ENCODE measurements at places on chromosomes 4 and X.
A peak's percentile ranks its signal among the peaks of the same experiment; 100 is the strongest.

GRCh38 chr4:142331646-142332045 lies 514.5 kb downstream of the INPP4B start:
- DNase-seq = no peak

GRCh38 chrX:26918631-26919030 lies 544.5 kb downstream of the PPP4R3C start:
- peak; percentile 1 for DNase-seq

DNA sequence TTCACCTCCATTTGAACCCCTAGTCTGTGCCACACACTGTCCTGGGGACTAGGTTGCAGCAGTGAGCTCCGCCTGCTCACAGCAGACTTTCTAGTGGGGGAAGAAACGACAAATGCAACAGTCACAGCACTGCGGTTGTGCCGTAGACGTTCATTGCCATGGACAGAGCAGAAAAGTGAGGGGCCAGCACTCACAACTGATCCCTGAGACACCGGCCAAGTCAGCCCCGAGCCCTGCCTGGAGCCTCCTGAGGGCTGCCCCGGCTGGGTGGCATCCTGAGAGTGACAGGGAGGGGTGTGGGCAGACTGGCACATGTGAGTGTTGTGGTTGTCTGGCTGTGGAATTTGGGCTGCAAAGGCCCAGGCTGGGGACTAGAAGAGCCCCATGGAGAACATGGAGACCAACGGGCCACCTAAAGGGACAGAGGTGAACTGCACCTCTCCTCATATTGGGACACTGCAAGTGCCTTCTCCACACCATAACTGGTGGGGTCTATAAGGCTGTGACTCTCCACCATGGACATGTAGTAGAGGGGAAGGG lies 4.6 kb downstream of the DUSP9 start:
- no peak for DNase-seq

DNA sequence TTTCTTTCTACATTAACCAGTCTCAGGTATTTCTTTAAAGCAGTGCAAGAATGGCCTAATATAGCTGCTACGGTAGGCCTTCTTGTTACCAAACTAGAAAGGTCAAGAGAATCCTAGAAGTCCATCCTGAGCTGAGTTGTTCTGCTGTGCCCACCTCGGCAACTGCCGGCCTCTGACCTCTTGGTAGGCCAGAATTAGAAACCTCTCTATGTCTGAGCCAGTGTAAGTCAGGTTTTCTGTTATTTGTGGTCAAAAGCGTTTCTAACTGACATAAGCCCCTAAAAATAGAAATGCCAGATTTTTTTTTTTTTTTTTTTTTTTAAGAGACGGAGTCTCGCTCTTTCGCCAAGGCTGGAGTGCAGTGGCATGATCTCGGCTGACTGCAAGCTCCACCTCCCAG lies 43.1 kb downstream of the SOWAHB start:
- DNase-seq = no peak

DNA sequence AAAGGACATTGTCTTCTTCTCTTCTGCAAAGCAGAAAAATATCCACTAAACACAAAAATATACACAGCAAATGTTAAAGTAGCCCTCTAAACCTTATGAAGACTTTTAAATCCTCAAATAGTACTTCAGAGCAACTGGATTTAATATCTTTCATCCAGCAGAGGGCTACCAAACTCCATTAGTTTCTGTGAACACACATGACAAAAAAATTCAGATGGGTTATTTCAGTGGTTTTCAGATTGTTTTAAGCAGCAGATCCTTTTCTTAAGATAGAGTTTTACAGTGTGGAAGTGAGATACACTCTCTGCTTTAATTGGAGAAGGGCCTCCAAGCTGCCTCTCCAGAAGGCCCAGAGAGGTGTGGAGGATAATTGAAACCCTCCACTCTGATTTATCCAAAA lies 56.7 kb downstream of the ANK2 start:
- DNase-seq = peak; percentile 65

DNA sequence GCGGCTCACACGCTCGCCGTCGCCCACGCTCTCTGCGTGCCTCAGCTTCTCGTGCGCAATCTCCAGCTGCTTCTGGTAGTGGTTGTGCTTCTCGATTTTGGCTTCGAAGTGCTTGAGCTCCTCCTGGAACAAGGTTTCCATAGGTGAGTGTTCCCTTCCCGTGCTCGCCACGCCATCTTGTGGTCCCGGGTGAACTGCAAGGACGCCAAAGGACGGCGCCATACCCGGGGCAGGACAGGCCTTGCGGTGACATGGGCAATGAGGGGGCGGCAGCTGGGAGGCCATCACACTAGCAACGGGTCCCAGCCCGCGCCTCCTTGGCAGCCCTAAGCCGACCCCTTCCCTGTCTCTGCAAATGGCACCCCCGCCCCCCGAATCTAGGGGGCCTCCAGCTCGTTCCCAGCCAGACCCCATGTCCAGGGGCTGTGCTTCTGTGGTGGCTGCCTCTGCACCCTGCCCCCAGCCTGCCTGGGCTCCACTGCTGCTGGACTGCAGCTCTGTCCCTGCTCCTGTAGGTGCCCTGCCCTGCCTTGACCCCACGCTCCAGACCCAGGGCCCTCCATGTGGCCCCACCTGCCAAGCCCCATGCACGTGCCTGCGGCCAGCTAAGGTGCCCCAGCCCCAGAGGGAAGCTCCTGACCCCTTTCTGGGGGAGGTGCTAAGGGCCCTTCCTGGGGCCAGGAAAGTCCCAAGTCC lies 17.3 kb downstream of the LRPAP1 start:
- DNase-seq = no peak

DNA sequence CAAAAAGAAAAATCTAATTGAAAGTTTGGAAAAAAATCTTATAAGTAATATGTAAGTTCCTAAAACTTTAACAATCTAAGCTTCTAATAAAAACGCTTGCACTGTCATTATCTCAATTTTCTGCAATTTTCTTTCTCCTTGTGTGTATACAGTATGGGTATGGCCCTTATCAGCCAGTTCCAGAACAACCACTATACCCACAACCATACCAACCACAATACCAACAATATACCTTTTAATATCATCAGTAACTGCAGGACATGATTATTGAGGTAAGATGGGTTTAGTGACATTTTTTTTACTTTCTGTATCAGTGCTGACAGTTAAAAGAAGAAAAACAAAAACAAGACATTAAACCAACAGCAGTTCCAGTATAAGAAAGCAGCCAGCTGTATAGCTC lies 4.9 kb downstream of the STATH start:
- DNase-seq = no peak

DNA sequence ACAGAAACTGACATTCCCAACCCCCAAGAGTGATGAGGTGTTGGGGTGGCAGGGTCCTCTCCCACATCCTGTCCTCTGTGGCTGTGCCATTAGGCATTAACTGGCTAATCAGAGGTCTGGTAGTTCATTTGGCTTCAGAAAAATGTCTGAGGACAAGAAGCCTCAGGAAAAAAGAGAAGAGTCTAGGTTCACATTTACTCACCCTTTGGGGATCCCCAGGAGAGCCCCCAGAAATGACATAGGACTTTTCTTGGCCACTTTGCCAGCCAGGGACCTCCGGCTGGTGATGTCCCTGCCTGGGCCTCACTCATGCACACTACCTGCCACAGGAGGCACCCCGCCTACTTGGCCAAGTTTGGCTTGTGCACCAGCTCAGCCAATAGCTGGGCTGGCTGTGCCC lies 173.0 kb downstream of the RBM46 start:
- DNase-seq = no peak

DNA sequence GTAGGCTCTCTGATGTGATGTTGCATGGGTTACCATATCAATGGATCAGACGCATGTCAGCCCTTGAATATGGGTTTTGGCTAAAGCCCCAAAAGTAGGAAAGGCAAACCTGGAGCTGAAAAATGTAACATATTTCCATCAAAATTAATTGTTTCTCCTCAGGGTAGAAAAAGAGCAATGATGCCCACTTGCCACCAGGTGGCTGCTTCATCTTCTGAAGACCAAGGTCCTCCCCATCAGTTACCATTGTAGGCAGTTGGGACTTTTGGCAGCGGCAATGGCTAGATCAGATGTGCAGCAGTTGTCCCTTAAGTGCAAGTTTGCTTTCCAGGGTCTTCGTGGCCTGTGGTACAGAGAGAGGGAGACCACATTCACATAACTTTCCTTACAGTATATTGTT lies 118.2 kb downstream of the NAF1 start:
- DNase-seq = peak; percentile 5

GRCh38 chr4:71711044-71711984 lies 72.6 kb downstream of the GC start:
- DNase-seq = no peak

- no peak for DNase-seq
Observed at GRCh38 chrX:37846141-37846540, 1.2 kb downstream of the DYNLT3 start.

DNA sequence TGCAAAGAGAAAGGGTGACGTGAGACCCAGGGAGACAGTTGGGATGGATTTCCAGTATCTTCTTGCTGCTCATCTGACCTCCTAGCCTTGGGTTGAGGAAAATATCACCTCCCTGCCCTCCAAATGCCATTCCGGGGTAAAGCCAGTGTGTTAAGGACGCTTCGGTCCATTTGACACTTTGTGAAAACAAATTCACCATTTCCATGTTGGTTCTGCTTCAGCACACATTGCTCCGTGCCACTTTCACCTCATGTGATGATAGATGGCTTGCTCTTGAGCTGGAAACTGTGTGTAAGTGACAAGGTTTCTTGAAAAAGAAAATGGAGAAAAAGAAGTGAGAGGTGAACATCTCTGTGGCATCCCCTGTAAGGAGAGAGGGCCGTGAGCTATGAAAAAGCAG lies 256.1 kb upstream of the PGRMC2 start:
- no peak for DNase-seq

DNA sequence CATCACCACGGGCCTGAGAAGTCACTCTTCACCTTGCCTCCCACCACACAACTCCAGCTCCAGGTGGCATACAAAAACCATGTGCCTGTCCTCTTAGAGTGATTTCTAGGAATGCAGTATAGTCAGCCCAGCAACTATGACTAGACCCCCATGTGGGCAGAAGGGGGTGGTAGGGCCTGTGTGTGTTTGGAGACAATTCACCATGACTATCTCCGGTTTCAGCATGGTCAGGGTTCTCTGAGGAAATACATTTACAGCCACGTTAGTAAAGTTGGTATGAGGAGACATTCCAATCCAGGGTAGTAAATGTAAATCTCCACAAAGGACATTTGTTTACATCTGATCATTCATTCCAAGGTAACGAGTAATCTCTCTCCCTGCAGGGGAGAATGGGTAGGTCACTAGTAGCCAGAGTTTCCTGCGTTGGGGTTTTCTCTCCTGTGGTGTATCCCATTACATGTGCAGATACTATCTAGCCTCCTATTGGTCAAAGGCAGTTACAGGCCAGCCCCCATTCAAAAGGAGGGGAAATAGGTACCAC lies 4.2 kb upstream of the MTMR1 start:
- no peak for DNase-seq

GRCh38 chr4:156875055-156875454 lies 96.5 kb downstream of the PDGFC start:
- DNase-seq = no peak

- DNase-seq = peak; percentile 73
Observed at GRCh38 chrX:119516157-119516702, 48.0 kb downstream of the SLC25A5 start.

- peak; percentile 81 for DNase-seq
Observed at GRCh38 chr4:118834960-118835569, 861 bp downstream of the SEC24D start.

DNA sequence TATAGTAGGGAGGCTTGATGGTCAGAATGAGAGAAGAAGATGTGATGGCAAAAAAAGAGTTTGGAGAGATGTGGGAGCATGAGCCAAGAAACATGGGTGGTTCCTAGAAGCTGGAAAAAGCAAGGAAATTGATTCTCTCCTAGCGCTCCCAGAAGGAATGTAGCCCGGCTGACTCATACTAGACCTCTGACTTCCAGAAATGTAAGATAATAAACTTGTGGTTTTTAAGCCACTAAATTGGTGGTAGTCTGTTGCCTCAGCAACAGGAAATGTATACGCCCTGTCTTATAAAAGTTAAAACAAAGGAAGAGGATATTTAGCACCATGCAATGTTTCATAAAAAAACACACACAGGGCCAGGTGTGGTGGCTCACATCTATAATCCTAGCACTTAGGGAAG lies 182.7 kb upstream of the PCDH7 start:
- no peak for DNase-seq

- no peak for DNase-seq
Observed at GRCh38 chrX:69031181-69031580, 134.1 kb downstream of the PJA1 start.

DNA sequence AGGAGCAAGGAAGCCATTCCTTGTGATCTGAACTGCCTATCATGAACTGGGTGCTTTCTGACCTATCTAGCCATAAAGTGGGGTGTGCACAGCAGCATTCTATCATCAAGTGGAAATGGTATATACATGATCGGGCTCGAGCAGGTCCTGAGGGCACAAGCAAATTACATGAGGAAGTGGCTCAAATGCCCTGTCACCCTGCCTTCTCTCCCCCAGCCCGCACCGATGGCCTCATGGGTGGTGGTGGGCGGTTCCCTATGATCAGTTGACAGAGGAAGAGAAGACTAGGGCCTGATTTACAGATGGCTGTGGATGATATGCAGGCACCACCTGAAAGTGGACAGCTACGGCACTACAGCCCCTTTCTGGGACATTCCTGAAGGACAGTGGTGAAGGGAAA lies 46.3 kb upstream of the BCLAF3 start:
- DNase-seq = no peak

DNA sequence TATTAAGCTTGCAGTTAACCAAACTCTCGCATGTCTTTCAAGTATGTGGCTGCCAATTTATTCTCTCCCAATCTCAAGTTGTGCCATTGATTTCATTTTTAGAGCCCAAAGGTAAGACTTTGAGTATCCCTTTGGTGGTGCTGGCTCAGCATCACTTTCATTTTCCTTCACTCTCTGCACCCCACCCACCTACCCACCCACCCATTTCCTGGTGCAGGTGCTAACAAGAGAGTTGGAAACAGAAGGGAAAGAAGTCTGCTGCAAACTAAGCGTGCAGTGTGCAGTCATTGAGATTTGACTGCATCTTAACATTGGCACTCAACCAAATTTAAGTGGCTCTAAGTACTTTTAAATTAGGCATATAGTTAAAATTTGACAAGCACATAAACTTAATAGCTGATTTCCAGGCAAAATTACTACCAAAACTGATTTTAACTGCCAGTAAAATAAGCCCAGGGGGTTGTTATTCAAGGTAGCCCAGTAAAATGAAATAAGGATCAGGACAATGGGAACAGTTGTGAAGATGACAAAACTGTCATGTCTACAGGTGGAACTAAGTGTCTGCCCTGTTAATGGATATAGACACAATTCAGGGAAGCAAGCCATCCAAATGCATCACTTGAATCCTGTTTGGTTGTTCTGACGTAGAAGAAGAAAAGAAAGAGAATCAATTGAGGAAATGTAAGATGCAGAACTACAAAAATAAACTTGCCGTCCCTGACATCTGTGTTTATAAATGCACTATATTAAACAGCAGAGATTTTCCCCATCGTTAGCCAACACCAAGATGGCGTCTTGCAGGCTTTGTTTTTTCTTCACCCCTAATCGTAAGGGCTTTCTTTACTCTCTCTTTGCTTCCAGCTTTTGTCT lies 184.2 kb downstream of the KDR start:
- no peak for DNase-seq

- DNase-seq = no peak
Observed at GRCh38 chrX:18288716-18289115, 65.8 kb downstream of the SCML2 start.

Measured in Ammon's horn (tissue), 1 donor.